ENCODE measurements at places on chromosomes 4 and X.

DNA sequence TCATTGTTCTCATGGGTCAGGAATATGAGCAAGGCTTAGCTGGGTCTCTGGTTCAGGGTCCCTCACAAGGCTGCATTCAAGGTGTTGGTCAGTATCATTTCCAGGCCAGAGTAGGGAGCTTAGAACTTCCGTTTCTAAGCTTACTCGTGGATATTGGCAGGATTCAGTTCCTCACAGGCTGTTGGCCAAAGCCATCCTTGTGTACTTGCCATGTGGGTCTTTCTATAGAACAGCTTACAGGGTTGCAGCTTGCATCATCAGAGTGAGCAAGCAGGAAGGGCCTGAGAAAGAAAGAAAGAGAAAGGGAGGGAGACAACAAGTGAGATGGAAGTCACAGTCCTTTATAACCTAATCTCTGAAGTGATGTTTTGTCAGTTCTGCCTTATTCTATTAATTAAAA, 5.1 kb upstream of the LIMCH1 start:
- no peak for DNase-seq

GRCh38 chrX:7158468-7158990, 10.6 kb upstream of the PUDP start:
- no peak for DNase-seq

- no peak for DNase-seq
Observed at GRCh38 chr4:156190615-156191014, 236.9 kb upstream of the CTSO start.

DNA sequence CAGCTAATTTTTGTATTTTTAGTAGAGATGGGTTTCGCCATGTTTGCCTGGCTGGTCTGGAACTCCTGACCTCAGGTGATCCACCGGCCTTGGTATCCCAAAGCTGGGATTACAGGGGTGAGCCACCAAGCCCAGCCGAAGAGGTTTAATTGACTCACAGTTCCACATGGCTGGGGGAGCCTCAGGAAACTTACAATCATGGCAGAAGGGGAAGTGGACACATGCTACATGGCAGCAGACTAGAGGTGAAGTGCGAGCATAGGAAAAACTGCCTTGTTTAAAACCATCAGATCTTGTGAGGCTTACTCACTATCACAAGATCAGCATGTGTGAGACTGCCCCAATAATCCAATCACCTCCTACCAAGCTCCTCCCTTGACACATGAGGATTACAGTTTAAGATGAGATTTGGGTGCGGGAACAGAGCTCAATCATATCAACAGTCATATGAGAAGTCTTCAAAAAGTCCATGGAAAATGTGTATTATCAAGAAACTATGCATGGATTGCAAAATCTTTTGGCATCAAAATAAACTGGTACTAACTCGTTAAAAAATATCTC, 25.8 kb upstream of the RPL39 start:
- DNase-seq = no peak

DNA sequence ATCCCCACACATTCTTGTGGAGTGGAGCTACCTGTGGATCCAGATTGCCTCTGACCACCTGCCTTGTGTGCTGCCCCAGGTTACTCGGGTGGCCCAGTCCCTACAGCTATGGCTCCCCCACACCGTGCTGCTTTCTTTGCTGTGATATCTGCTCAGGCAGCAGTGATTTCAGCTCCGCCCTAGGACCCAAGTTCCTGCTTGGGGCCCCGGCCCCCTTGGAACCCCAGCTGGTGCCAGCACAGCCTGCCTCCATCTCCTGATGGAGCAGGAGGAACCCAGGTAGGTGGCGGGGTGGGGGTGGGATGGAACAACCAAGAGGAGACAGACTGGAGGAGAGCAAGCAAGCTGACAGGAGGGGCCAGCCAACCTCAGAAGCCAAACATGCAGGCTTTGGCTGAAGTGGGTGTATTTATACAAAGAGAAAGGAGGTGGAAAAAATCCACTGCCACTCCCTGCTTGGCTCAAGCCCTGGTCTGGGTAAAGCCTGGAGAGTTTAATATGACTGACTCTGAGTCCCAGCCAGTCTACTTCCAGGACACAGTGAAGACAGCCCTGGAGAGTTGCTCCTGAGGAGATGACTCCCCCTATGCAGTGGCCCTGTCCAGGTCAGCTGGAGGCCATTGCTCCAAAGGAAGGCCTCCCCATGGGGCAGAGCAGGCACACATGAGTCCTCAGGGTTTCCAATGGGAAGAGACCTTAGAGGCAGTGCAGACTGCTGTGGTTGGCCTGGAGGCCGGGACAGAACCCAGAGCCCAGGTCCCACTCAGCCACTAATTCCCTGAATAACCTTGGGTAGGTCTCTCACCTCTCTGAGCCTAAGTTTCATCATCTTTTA, 197.1 kb upstream of the MAMLD1 start:
- no peak for DNase-seq

- DNase-seq = no peak
Observed at GRCh38 chr4:88865466-88865865, 167.8 kb upstream of the NAP1L5 start.

DNA sequence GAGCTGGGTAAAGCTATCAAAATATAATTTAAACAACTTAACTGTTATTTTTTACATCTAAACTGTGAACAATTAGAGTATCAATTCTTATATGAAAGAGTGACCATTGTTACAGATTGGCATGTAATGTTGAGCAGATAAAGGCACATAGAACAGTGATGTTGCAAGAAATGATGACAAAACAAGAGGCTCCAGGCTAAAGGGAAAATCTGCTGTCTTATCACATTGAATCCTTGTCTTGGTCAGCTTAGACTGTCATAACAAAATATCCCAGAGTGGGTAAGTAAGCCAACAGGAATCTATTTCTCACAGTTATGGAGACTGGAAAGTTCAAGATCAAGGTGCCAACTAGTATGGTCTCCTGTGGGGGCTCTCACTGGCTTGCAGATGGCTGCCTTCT, 154.1 kb upstream of the PPP3CA start:
- no peak for DNase-seq

- no peak for DNase-seq
Observed at GRCh38 chrX:74550295-74550802, 64.1 kb downstream of the RLIM start.

- no peak for DNase-seq
Observed at GRCh38 chrX:23644744-23645143, 22.5 kb upstream of the PRDX4 start.

GRCh38 chr4:22500128-22500611, 15.7 kb downstream of the ADGRA3 start:
- no peak for DNase-seq

- DNase-seq = no peak
Observed at GRCh38 chr4:173145131-173145530, 23.5 kb upstream of the GALNT7 start.

- no peak for DNase-seq
Observed at GRCh38 chr4:151100531-151100930, 1.1 kb downstream of the RPS3A start.

DNA sequence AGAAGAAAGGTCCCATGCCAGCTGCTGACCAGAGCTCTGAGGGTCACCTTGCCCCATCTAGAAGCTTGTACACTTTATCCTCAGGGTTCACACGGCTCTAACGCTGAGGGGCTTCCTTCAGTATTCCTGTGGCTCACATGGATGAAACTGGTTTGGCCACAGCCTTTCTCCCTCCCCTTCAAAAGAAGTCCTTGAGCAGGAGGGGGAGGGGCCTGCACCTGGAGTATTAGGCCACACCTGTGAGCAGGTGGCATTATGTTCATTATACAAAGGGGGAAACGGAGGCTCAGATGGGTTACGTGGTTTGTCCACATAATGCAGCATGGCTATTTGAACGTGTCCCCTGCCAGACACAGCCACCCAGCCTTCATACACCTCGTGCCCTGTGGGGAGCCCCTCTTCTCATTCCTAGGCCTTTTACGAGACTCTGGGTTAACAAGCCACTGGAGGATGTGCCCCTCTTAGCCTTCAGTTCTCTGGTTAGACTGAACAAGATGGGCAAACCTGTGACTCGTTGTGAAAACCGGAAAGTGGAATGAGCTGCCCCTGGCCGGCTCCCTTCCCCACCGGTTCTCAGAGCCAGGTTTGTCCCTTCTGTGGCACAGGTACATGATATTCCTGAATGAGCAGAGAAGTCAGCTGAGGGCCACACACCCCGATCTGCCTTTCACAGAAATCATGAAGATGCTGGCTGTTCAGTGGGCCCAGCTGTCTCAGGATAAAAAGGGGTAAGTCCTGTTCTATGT, 27.2 kb upstream of the JAKMIP1 start:
- no peak for DNase-seq

DNA sequence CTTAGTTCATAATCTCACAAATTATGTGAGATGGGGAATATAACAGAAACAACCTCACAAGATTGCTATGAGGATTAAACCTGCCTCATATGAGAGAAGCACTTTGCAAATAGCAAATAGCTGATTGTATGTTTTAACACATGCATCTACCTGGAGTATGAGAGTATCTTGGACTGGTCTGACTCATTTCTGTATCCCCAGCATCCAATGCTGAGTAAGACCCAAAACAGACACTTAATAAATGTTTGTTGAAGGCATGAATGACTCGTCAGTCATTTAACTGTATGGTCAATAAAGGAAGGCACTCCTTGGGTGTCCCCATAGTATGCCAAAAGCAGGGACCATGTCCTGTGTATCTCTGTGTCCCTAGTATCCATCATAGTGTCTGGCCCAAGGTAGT, 350.9 kb upstream of the F9 start:
- no peak for DNase-seq

DNA sequence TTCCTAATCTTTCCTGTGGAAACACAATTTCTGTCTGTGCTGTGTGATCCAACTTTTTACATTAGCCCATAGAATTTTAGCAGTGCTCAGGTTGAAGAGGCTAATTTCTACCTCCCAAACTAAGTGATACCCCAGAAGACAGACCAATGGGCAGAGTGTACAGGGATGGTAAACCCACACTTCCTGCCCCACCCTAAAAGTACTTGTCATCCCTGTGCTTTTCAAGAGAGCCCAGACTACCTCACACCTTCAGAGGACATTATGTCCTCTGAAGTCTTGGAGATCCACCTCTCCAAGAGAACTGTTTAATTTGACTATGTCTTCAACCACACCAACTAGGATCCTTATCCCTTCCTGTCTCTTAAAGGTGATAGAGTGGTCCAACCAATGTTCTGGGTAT, 82.0 kb upstream of the ACSL1 start:
- DNase-seq = no peak

GRCh38 chr4:2442175-2442993, 23.6 kb downstream of the CFAP99 start:
- no peak for DNase-seq

DNA sequence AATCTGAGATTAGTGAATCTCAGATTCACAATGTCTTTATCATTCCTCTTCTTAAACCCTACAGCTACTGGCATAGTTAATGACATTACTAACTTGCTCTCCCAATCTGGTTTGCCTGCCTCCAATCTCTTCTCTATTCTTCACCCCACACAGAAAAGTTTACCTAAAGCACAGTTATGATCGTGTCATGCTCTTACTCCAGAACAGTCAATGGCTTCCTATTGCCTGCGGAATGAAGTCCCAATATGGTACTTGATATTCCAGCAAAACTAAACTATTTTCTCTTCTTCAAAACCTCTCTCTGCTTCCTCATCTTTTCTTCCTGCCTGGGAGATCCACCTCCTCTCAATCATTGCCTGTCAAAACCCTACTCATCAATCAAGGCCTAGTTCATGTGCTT, 3.4 kb upstream of the PRPS1 start:
- no peak for DNase-seq

GRCh38 chr4:104524026-104524425, 29.3 kb upstream of the CXXC4 start:
- no peak for DNase-seq

- no peak for DNase-seq
Observed at GRCh38 chr4:126957556-126957955, 675.2 kb upstream of the INTU start.

GRCh38 chr4:47482326-47482725, 2.7 kb upstream of the ATP10D start:
- DNase-seq = no peak

DNA sequence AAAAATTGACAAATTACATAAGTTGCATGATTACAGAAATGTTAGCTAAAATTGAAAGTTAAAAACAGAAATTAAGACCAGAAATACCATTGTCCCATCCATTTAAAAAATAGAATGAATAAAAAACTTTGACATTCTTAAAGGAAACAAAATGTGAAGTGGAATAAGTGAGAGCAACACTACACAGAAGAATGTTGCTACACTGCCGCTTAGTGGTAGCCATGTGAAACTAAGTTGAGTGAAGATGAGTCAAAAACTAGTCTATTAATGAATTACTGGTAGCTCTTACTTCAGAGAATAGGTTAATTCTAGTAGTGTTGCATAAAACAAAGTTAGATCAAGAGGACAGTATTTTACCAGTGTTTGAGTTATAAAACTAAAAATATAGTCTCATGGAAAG, 571.0 kb upstream of the KLHL4 start:
- DNase-seq = no peak

- peak; percentile 4 for DNase-seq
Observed at GRCh38 chrX:100409610-100410590, at the start of gene PCDH19. PCDH19 (minus strand) TSS chrX:100410273; CDS start chrX:100408597, 1,676 bp downstream.

DNA sequence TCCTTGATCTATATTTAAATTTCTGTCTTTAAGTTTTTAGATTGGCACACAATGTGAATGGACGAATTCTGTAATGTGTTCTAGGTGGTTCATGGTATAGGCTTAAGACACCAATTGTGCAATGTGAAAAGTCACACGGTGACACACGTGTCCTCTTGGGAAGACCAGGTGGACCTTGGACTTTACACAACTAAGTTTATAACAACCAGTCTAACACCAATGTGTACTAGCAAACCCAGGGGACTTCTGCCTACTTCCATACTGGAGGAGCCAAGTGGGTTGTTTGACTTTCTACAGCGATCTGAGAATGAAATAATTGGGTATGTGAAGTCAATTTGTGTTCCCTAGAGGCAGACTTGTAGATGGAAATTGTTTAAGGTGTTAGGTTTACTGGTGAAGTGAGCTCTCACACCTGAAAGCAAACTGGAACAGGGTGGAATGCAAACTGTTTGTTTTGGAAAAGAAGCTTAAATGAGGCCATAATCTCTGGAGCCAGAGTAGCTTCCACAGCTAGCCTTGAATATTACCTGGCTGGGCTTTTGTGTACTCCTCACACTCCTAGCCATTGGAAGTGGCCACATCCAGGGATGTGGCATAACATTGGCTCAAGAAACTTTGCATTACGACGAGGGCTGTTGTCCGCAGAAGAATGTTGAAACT, 45.9 kb upstream of the WDR1 start:
- DNase-seq = no peak

- no peak for DNase-seq
Observed at GRCh38 chr4:2791518-2792395, 1.1 kb upstream of the SH3BP2 start.

GRCh38 chr4:26729547-26729946, 131.1 kb upstream of the STIM2 start:
- DNase-seq = no peak

GRCh38 chr4:151458148-151458547, 49.2 kb downstream of the FHIP1A start:
- no peak for DNase-seq

GRCh38 chr4:99821918-99822503, 5.4 kb downstream of the DAPP1 start:
- no peak for DNase-seq

DNA sequence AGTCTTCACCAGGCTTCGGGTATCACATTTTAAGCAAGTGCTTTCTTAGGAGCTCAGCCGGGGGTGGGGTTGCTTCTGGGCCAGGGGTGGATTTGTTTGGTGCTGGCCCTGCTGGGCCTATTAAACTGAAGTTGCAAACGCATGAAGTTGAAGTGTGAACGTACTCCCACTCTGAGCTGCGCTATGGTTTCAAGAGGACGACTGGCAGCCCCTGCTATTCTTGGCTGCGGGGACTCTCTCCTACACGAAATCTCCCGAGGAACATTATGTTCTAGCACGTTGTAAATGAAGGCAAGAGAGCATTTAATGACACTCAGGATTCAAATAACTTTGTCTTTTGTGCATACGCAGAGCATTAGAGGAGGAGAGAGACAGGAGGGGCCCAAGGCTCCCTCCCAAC, 401.3 kb upstream of the BOD1L1 start:
- DNase-seq = no peak

All from kidney epithelial cell (primary cell).